Aorta (tissue), 5 donors: ENCODE measurements at places on chromosomes 4 and X. TPM values are rescaled to one million over a fixed set of nuclear protein-coding genes. Genes with fewer than 3 reads are reported as not detected.

GRCh38 chr4:17124767-17125166 is 226.3 kb upstream of the LDB2 start:
- DNase-seq = no peak

GRCh38 chr4:174265916-174266315 is 17.6 kb downstream of the FBXO8 start:
- no peak for DNase-seq

DNA sequence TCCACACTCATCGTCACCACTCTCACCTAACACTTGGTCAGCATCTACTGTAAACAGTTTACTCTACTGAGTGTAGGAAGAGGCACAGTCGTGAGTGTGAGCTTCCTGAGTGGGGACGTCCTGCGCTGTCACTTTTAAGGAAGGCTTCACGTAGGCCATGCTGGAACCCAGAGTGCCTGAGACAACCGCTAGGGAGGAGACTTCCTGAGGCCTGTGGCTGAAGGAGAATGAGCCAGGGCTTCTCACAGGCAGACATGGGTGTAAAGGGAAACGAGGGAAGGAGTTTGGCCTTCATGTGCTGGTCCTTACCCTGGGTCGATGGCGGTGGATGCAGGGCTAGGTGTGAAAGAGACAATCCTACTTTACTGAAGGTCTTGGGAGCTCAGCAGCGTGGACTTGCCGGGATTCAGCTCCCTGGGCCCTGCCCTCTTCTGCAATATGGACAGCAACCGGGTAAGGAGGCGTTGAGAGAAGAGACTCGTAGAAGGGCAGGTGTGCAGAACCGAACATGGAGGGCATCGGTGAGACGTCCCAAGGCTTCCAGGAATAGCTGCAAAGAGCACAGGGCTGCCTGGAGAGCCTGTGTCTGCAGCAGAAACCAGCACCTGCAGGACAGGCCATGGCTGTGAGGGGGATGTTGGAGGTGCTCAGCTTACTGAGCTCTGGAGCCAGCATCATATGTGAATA is 48.7 kb upstream of the TLR3 start:
- no peak for DNase-seq

DNA sequence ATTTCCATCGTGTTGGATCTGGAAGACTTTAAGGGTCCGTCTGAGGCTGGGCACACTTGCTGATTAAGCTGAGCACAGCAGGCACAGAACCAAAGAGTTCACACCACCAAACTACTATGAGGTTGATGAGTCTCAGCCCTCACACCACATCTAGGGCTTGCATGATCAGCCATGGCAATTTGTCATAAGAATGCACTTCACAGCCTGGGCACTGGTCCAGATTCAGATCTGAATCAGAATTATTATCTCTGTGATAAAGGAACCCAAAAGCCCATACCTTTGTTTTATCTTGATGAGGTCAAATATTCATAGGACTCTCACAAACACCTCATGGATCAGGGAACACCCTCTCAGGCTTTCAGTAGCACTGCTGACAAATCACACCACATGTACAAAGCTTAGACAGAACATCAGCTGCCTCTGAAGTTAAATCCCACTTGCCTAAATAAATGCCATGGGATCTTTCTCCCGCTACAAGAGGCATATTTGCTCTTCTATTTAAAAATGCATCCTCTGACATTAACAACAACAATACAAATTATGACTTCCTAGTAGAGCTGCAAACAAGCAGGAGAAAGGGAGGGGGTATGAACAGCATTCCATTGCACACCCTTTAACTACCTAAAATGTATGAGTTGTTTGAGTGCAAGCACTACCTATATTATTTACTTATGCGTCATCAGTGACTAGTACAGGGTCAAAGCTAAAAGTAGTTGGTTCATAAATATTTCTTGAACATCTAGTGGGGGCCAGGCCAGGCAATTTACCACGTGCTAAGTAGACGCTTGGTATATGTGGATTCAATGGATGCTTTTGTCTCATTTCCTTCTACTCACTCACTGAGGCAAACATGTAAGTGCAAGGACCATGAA is 186.3 kb upstream of the FGF13 start:
- no peak for DNase-seq

DNA sequence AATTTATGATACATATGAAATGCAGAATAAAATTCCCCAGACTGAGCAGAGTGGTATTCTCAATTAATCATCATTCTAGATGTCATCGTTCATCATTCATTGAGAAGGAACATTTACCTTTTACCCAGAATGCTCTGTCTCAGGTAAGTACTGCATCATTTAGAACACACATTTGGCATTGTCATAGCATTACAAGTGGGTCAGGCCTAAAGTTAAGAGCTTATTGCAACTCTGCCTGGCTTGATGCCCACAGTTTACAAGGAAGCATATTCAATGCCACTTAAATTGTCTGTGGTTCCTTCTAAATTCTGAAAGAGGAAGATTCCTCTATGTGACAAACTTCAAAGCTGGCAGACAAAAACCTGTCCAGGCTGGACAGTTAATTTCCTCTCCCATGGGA is 87.3 kb downstream of the CAMK2D start:
- no peak for DNase-seq

DNA sequence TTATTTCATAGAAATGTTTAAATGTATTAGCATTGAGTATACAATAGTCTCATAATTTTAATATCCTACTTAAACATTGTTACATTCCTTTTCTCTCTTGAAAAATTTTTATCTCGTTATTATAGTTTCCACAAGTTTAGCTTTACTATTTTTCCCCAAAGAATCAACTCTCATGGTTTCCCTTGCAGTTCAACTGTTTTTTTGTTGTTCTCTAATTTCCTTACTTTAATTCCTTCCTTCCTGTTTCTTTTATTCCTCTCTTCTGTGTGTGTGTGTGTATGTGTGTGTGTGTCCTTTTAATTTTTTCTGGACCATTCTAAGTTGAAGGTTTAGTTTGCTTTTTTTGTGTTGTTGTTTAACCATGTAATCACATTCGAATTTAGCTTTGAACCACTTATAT is 171.1 kb downstream of the GASK1B start:
- no peak for DNase-seq

Gene NUDT10
- 2.7 TPM for total RNA-seq

Gene TSPAN7
- 35.2 TPM for total RNA-seq

Gene TAB3
- 18.0 TPM for total RNA-seq

Gene CXCL1
- 2.4 TPM for total RNA-seq
